ENCODE measurements at places on chromosomes 2 and 18.

DNA sequence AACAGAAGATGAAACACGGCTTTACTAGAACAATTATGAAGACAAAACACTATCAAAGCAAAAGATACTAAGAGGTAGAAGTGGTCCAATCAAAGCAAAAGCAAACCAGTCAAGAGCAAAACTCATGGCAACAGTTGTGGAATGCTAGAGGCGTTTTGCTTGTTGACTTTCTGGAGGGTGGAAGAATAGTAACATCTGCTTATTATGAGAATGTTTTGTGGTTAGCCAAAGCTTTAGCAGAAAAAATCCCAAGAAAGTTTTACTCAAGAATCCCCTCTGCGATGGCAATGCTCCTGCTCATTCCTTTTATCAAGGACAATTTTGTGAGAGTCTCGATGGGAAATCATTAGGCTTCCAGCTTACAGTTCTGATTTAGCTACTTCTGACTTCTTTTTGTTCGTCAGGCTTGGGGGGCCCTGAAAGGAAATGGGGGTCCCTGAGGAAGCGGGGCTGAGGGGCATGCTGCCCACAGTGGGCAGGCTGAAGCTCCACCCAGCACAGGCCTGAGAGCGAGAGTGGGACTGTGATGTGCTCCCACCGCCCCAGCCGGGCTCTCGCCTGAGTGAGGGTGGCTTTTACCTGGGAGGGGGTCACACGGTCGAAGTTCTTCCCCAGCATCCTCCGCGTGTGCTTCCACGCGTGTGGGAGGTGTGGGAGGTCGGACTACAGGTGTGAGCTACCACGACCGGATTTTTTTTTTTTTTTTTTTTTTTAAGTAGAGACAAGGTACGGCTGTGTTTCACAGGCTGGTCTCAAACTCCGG lies 49.0 kb upstream of the MC4R start:
- DNase-seq = no peak

DNA sequence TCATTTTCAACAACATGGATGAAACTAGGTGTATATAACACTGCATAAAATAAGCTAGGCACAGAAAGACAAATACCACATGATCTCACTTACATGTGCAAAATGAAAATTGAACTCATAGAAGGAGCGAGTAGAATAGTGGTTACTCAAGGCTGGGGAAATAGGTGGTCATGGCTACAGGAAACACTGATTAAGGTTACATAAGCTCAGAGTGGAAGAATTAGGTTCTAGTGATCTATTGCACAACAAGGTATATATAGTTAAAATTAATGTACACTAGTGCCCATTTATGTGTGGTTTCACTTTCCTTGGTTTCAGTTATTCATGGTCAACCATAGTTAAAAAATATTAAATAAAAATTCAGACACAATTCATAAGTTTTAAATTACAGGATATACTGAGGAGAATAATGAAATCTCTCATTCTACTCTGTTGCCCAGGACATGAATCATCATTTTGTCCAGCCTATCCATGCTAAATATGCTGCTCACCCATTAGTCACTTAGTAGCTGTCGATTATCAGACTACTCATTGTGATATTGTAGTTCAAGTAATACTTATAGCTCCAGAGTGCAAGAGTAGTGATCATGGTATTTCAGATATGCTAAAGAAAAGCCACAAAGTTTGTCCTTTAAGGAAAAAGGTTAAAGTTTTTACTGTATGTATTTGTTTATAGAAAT lies 1530.9 kb upstream of the LRRTM1 start:
- no peak for DNase-seq

DNA sequence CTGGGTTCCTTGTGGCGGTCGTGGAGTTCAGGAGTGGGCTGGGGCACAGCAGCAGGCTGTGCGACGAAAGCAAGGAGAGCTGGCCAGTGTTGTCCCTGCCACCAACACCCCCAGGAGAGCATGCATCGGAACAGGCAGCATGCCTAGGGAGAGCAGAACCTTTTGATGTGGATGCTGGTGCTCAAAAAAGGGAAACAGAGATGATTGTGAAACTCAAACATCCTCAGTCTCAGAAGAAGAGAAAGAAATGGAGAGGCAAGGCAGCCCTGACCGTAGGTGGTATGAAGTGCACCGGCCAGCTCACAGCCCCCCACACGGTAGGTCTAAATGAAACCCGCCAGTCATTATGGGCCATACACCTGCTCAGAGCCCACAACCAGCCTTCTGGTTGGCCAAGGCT lies 253.4 kb downstream of the GBX2 start:
- DNase-seq = no peak

GRCh38 chr2:75801234-75801982 lies 90.7 kb upstream of the GCFC2 start:
- no peak for DNase-seq

DNA sequence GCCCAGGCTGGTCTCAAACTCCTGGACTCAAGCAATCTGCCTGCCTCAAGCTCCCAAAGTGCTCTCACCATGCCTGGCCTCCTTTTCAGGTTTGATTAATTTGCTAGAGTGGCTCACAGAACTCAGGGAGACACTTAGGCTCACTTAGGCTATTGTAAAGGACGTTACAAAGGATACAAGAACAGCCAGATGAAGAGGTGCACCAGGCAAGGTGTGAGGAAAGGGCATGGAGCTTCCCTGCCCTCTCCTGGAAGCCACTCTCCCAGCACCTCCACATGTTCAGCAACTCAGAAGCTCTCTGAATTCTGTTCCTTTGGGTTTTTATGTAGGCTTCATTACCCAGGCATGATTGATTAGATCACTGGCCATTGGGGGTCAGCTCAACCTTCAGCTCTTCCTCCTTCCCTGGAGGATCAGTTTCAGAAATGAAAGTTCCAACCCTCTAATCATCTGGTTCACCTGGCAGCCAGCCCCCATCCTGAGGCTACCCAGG lies 78.7 kb upstream of the RGPD5 start:
- DNase-seq = no peak

DNA sequence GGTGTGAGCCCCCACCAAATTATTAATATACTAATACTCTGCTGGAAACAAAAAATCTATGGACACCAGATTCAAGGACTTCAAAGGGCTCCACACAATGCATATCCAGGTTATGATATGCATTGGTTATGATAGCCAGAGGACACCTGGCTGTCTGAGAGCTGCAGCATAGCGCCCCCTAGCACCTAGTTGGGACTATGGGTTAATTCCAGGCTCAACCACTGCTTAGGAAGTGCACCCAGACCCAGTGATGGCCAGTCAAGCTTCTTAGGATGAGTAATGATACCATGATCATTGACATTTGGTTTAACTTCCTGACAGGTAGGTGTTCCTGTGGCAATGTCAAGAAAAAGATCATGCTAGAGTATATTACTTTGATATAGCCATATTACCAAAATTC lies 3.8 kb upstream of the FRZB start:
- DNase-seq = no peak

GRCh38 chr18:58527952-58528287 lies 101.0 kb downstream of the ALPK2 start:
- DNase-seq = no peak

DNA sequence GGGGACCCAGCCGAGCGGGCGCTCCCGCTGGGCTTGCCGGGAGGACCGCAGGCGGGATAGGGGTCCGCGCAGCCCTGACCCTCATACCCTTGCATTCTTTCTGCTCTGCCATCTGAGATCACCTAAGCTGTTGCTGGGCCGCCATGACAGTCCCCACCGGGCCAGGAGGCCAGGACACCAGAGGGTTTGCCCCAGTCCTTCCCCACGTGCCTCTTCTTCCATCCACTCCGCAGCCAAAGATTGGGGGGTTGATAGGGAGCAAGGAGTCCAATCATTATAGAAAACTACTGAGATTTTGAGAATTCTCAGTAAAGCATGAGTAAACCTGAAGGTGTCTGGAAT lies 453 bp upstream of the GRB14 start:
- DNase-seq = no peak

- no peak for DNase-seq
Observed at GRCh38 chr2:179020156-179020750, 29.7 kb downstream of the CCDC141 start.

DNA sequence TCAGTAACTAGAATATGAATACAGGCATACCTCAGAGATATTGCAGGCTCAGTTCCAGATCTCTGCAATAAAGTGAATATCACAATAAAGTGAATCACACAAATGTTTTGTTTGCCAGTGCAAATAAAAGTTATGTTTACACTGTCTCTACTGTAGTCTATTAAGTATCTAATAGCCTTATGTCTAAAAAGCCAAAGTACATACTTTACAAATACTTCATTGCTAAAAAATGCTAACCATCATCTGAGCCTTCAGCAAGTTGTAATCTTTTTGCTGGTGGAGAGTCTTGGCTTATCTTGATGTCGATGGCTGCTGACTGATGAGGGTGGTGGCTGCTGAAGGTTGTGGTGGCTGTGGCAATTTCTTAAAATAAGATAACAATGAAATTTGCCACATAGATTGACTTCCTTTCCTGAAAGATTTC lies 159.4 kb downstream of the MYO1B start:
- DNase-seq = no peak

DNA sequence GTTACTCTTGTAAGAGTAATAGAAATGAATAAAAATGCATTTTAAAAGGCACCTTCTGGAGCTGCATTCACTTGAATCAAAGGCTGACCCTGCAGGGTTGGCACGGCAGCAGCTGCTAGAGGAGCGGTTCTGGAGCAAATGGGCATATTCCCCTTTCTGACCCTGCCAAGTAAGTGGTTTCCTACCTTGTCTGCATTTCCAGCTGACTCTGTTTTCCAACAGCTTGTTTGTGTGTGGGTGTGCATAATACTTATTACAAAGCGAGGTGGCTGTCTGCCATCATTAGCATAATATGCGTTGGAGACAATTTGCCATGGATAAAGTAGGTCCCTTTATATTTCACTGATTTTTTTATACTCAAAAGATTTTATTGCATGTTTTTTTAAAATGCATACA lies 21.3 kb upstream of the TTN start:
- no peak for DNase-seq

All from AG04450 (cell line).